Neural crest cell (in vitro differentiated cells): ENCODE measurements at places on chromosomes 2 and 18. TPM values are rescaled to one million over a fixed set of nuclear protein-coding genes. Genes with fewer than 3 reads are reported as not detected.

ERBB4 gene
- total RNA-seq, result 10.2 and 11.0 TPM in 2 replicates

SNTG2 gene
- 0.36 and 0.47 TPM in 2 replicates for total RNA-seq

KCNJ3 gene
- 0.05 TPM in 2 replicates for total RNA-seq

UPP2 gene
- total RNA-seq, result not detected in 2 replicates

DNA sequence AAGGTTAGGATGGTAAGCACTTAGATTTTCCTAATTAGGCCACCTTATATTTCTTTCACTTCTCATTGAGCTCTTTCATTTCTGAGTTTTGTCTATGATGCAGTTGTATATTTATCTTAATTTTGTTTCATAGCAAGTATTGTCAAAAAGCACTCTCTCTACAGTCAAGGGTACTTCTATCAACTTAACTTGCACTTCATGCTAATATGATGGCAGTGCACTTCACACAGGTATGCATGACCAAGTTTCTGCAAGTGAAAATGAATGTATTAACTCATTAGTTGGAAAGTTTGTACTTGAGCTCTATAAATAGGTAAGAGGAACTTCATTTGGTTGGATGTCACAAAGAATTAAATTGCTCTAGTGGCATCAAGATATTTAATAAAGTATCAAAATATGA, 51.5 kb upstream of the CDH19 start:
- no peaks in the 10 kb centered on the region for H3K4me1 ChIP-seq
- no peak for DNase-seq
- no peaks in the 10 kb centered on the region for H3K36me3 ChIP-seq
- no peak overlapping the region for H3K4me3 ChIP-seq
- H3K27me3 ChIP-seq, result no peaks in the 10 kb centered on the region
- no peak overlapping the region for H3K27ac ChIP-seq

GRCh38 chr2:29040552-29040951, 33.8 kb downstream of the PCARE start:
- H3K36me3 ChIP-seq, result no peaks in the 10 kb centered on the region
- no peaks in the 10 kb centered on the region for H3K27me3 ChIP-seq
- no peak for DNase-seq
- peaks cover 8% of the 10 kb centered on the region for H3K4me1 ChIP-seq
- no peak overlapping the region for H3K4me3 ChIP-seq
- H3K27ac ChIP-seq, result no peak overlapping the region

GRCh38 chr2:84041506-84041905, 417.6 kb downstream of the SUCLG1 start:
- H3K27me3 ChIP-seq, result no peaks in the 10 kb centered on the region
- no peaks in the 10 kb centered on the region for H3K36me3 ChIP-seq
- no peaks in the 10 kb centered on the region for H3K4me1 ChIP-seq
- H3K27ac ChIP-seq, result no peak overlapping the region
